Retinal pigment epithelial cell (primary cell): ENCODE measurements at places on chromosomes 3 and 15.

DNA sequence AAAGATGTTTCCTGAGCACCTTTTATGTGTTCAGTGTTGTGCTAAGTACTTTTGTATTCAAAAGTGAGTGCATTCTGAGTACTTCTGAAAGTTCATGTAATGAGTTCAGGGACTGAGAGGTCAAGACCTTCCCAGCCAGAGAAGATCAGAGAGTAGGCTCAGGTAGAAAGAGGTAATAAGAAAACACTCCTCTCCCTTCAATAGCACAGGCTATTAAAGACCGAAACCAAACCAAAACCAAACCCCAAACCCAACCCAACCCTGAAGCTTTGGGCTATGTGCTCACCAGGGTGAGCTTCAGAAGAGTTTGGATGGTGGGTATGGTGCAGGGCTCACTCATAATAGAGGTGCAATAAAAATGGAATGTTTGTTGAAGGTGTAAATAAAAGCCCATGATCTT lies 76.7 kb upstream of the FAM3D start:
- DNase-seq = no peak

DNA sequence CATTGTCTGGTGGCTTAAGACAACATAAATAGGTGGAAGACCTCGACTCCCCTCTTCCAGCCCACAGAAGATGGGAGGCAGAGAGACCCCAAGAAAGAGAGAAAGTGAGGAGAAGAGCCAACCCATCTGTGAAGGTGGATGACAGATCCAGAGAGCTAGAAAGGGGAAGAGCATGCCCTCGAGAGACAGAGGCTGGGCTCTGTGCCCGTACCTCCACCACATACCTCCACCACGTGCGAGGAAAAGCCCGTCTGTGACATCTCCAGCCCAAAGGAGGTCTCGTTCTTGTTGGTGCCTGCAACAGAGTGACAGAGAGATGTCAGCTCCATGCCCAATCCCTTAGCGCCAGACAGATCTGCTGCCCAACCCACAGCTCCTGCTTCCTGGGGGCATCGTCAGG lies 71.1 kb downstream of the FEM1B start:
- no peak for DNase-seq

DNA sequence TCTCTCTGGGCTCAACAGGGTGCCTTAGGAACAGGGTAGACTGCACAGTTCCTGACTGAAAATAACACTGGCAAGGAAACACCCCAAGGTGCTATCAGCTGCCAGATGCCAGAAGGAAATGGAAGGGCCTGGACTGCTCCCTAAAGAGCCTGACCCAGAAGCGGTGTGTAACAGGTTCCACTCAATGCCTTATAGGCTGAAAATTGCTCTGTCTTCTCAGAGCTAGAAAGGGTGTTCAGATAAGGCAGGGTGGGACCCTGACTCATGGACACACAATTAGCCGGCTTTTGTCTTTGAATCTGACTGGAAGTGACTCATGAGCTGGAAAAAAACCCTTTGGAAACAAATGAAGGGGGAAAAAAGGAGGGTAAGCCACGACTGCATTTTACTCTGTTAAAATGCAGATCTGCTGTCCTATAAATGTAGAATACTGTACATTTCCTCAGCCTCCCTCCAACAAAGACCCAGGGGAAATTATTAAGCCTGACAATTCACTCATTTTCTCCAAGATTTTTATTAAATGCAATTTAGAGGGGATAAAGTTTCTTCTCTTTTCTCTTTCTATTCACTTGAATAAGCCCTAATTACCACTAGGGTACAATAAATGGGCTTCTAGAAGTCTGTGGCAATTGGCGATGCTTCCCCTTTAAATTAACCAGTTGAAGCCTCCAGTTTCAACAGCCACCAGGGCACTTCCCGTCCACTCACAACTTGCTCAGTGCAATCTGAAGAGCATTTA lies 160.2 kb upstream of the TBL1XR1 start:
- peak; percentile 90 for DNase-seq

DNA sequence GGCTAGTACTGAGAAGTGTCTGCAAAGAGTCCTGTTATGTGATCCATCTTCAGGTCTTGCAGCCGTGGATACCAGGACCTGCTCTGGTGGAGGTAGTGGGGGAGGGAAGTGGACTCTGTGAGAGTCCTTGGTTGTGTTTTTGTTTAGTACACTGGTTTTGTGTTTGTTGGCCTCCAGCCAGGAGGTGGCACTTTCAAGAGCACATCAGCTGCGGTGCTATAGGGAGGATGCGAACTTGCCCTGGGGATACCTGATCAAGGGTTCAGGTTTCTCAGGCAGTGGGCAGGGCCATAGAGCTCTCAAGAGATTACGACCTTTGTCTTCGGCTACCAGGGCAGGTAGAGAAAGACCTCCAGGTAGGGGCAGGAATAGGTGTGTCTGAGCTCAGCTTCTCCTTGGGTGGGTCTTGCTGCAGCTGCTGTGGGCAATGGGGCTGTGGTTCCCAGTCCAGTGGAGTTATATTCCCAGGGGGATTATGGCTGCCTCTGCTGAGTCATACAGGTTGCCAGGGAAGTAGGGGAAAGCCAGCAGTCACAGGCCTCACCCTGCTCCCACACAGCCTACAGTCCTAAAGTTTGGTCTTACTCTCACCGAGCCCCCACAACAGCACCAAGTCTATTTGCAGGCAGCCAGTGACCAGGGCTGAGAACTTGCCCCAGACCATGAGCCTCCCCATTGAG lies 132.8 kb upstream of the NPHP3 start:
- DNase-seq = no peak

GRCh38 chr3:53624061-53624857 lies 129.8 kb downstream of the CACNA1D start:
- DNase-seq = no peak

DNA sequence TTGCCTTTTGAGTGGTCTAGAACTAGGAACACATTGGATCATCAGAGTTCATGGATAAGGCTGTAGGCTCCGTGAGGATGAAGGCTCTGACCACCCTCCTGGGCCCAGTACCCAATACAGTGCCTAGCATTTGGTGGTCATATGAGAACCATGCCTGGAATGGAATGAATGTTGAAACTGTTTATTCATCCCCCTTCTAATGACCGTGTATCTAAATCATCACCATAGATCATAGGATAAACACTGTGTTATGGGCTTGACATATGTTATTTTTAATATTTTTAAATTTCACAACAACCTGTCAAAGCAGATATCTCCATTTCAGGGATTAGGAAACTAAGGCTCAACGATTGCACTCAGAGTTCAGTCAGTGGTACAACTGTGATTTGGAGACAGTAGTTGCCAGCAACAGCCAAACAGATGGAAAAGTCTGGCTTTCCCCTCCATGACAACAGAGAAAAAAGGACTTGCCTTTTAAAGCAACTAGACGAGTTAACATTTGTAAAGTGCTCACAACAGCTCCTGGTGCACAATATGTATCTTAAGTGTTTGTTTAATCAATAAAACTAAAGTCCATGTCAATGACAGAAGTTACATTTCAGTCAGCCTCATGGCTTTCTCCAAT lies 89.6 kb downstream of the TMEM266 start:
- no peak for DNase-seq

DNA sequence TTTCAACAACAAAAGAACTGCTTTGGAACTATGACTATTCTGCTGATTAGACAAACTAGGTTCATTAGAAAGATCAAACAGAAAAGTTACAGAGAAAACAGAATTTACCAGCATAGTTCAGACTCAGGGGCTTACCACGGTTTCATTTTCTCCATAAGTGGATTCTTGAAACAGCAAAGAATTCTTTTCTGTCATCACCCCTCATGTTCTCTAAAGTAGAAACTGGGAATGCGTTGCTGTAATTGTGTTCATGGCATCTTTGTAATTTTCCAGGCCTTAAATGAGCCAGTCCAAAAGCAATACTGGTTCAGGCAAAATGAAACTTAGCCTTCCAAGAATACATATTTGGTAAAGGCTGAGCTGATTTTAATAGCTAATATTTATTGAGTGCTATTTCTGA lies 287.8 kb downstream of the CHL1 start:
- no peak for DNase-seq

DNA sequence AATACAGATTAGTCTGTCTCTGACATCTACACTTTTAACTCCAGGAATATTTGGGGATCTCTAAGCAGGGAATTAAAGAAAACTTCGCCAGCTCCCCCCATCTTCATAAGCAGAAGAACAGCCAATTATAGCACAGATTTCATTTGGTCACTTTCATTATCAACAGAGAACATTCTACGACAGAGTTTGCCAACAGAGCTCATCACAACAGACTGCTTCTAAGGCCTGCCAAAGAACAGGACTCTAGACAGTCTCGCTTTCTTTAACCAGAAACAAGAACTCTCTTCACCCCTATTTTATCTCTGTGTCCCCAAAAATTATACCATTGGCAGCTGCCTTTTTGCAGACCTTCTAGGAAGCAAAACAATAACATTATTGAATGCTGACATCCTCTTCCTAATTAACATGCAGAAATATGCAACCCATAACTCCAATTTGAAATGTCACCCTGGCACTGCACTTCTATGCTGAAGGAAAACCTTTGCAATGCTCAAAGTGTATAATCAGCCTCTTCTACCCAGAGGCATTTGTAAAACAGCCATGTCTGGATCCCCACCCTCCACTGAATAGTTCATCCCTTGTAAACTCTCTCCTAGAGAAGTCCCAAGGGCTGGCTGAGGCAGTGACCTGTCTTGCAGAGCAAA lies 552.8 kb downstream of the MAGI1 start:
- no peak for DNase-seq

- no peak for DNase-seq
Measured at GRCh38 chr15:55334371-55334770, 15.3 kb downstream of the PIGB start.

DNA sequence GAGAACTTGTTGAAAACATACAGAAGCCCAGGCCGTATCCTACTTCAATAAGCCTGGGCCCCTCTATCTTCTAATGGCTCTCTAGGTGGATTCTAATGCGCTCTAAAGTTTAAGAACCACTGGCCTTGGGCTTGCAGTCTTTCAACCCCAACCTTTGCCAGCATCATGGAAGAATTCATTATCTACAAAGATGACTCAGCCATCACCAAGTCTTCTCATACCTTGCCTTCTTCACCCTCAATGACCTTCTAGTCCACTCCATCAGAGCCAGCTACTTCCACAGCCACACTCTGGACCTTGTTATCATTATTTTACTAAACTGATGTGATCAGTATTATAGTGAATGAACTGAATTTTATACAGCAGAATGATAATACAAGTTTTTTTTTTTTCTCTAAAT lies 16.9 kb upstream of the TIPARP start:
- no peak for DNase-seq

GRCh38 chr3:172157564-172158258 lies 118.3 kb downstream of the FNDC3B start:
- DNase-seq = no peak

DNA sequence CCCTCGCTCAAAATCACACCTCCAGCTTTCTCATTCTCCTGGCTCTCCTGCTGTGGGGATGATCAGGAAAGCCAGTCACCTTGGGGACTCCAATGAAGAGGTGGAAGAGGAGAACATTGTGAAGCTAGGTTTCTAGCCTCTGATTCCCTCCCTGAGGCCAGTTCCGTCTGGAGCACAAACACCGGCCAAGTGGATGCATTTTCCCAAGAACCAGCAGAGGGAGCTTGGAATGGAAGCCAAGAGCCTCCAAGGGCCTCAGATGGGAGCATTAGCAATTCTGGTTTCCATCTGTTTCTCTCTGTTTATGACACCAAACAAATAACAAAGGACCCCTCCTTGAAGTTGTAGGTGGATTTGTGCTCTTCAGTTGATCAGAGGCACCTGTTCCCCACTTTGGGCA lies 40.6 kb upstream of the NMNAT3 start:
- peak; percentile 12 for DNase-seq

- no peak for DNase-seq
Measured at GRCh38 chr3:109346770-109347295, 9.5 kb upstream of the DPPA4 start.

DNA sequence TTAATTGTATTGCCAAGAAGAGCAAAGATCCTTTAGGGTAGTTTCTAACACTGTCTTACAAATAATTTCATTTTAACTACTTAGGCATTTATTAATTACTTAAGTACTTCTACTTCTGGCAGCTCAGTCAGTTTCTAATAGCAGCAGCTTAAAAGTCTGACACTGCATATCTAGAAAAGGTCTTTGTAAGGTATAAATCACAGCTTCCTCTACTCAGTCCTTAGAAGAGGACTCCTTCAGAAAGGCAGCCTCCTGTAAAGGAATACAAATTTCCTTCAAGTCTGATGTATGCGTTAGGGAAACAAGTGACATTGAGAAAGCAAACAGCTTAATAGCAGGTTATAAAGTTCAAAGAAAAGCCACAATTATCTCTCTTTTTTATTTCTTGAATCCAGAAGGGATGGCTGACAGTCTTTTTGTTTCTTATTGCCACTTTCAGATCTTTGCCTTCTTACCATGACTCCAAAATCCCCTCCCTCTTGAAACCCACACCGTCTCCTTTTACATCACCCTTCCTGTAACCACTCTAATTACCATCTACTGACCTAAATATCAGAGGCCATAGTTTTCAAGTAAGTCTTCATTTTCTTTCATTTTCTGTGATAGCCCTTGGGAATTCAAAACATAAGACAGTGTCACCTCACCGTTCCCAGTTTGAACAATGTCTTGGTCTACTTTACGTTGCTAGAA lies 109.5 kb downstream of the CGGBP1 start:
- no peak for DNase-seq

DNA sequence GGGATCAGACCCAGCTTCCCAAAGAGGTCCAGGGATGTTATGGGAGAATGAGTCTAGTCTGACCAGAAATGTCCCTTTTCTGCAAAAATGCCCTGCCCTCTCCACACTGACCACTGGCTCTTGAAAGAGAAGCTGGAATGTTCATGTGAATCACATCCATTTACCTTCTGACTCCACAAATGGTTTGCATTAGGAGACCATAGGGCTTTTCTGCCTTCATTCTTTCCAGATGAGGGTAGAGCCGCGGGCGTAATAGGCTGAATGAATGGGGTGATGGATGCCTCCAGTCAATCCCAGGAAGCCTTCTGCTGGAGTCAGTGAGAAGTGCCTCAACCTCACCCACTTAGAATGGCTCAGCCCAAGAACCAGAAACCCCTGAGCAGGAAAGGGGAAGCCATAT lies 47.2 kb upstream of the IREB2 start:
- DNase-seq = no peak

GRCh38 chr15:41340189-41340695 lies 7.6 kb downstream of the NUSAP1 start:
- no peak for DNase-seq

- no peak for DNase-seq
Measured at GRCh38 chr3:37852097-37852496, 9.6 kb upstream of the CTDSPL start.

DNA sequence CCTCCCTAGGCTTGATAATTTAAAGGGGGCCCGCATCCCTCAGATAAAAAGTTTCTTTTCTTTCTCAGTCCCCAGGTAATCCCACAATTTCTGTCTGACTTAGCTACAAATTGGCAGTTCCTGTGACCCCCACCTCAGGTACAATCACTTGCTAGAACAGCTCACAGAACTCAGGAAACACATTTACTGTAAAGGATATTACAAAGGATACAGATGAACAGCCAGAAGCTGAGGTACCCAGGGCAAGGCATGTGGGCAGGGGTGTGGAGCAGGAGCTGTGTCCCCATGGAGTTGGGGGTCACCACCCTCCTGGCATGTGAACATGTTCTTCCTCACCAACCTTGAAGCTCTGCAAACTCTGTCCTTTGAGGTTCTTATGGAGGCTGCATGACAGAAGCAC lies 73.8 kb downstream of the CMTM8 start:
- DNase-seq = no peak
